ENCODE measurements at places on chromosomes 6 and 20.

- no peak for DNase-seq
These were observed 31.6 kb downstream of the SLC2A4RG start for GRCh38 chr20:63771046-63771707.

DNA sequence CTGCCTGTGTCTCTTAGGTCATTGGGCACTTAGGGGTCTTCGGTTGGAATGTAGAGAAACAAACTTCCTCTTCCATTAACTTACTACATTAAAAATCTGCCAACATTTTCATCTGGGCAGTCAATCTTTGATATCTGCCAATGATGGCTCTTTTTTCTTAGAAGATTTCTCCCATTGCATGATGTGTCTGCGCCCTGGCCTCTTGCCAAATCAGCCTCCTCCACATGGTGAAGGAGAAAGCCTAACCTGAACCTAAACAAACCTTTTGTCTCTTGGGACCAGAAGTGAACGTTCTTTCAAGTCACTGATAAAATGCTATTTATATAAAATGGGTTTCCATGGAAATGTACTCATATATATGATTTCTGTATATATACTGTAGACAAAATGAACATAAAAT lies 998.9 kb upstream of the GJE1 start:
- no peak for DNase-seq

GRCh38 chr6:119575721-119576120 lies 226.2 kb upstream of the MAN1A1 start:
- DNase-seq: no peak

GRCh38 chr20:51189814-51190782 lies 167.2 kb upstream of the KCNG1 start:
- no peak for DNase-seq

- no peak for DNase-seq
These were observed 9.6 kb downstream of the JARID2 start for GRCh38 chr6:15255481-15255880.

GRCh38 chr6:107641500-107641941 lies 151.6 kb downstream of the SOBP start:
- DNase-seq: no peak

DNA sequence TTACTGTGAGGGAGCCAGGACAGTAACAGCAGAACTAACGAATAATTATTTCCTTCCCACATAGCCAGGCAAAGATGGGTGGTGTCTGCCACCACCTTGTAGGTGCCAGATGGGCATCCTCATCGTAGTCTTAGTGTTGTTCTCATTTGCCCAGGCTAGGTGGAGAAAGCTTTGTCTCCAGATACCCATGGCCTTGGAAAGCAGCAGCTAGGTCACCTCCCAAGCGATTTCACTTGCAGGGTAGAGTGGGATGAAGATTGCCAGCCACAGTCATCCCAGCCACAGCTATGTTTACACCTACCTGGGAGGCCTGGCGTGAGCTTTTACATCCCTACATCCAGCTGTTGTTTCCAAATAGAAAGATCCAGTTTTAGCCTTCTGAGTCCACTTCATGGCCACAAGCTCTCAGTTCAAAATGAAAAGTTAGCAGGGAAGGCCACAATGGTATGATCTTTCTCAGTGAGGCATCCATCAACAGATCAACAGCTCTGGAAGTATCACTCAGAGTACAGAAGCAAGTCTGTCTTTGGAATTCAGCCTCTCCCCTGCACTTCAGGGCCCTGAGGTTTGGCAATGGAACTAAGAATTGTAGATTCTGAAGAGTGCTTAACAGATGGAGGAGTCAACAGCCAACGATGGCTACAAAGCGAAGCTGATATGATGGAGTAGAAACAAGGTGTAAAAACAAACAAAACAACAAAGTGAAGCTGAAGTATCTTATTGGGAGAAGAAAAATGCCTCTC lies 11.0 kb upstream of the SNRPC start:
- no peak for DNase-seq

- no peak for DNase-seq
These were observed 183.1 kb downstream of the DTNBP1 start for GRCh38 chr6:15479761-15480160.

- no peak for DNase-seq
These were observed 49.5 kb upstream of the CCN6 start for GRCh38 chr6:112004201-112005012.

- no peak for DNase-seq
These were observed 295.3 kb downstream of the PRL start for GRCh38 chr6:22001396-22002027.

DNA sequence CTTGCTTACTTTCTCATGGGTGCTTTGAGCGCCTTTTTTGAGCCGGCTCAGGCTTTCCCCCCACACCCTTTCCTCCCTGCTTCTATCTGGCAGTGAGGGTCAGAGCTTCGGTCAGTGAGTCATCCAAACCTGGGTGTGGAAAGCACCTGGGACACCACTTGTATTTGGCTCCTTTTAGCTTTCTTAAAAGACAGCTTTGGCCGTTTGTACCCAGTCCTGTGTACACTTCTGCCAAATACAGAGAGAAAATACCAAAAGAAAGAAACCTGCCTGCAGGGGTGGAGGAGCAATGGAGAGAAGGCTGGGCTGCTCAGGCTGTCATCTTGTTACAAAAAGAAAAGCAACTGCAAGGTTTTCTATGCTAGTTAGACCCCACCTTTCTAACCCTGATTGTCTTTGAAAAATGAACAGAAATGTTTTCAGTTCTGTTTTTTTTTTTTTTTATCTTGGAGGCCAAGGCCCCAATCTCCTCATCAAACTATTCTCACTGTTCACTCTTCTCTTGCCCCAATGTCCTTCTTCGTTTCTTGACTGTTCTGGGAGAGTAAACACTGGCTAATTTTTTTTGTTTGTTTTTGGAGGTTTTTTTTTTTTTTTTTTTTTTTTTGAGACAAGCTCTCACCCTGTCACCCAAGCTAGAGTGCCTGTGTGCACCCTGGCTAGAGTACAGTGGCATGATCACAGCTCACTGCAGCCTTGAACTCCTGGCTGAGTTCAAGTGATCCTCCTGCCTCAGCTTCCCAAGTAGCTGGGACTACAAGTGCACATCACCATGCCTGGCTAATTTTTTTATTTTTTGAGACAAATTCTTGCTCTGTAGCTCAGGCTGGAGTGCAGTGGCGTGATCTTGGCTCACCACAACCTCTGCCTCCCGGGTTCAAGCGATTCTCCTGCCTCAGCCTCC lies 76.4 kb downstream of the SSR1 start:
- no peak for DNase-seq

- DNase-seq: no peak
These were observed 534.5 kb downstream of the MAFB start for GRCh38 chr20:40154514-40154913.

DNA sequence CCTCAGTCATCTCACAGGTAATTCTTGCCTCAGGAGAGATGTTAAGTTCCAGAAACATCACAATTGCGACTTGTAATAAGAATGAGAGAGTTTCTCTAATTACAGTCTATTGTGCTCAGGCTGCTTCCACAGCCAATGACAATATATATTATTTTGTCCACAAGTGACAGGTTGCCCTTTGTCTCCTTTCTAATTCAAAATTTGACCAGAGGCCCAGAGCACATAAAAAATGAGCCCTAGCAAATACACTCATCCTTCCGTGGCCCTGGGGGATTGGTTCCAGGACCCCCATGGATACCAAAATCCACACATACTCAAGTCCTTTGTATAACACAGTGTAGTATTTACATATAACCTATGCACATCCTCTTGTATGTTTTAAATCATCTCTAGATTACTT lies 88.1 kb upstream of the TMEM170B start:
- DNase-seq: no peak

GRCh38 chr20:36062799-36063198 lies 91.7 kb upstream of the EPB41L1 start:
- DNase-seq: no peak

DNA sequence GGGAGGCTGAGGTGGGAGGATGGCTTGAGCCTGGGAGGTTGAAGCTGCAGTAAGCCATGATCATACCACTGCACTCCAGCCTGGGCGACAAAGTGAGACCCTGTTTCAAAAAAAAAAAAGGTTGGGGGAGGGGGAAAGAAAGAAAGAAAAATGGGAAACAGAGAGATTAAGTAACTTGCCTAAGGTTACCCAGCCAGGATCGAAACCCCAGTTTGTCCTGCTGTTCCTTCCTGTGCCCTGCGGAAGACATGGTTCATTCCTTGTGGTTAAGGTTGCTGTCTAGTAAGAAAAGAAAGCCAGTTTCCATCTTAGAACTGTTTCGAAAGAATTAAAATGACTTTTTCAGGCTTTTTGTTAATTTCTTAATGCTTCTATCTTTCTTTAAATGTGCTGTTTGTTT lies 29.8 kb downstream of the C6orf89 start:
- no peak for DNase-seq

GRCh38 chr6:92125681-92126080 lies 1293.7 kb downstream of the EPHA7 start:
- DNase-seq: no peak

- peak; percentile 49 for DNase-seq
These were observed 17.0 kb downstream of the NFATC2 start for GRCh38 chr20:51525241-51526105.

- DNase-seq: no peak
These were observed 18.1 kb downstream of the PTPRA start for GRCh38 chr20:2891343-2891742.

GRCh38 chr20:7996898-7997297 lies 22.7 kb downstream of the TMX4 start:
- DNase-seq: no peak

DNA sequence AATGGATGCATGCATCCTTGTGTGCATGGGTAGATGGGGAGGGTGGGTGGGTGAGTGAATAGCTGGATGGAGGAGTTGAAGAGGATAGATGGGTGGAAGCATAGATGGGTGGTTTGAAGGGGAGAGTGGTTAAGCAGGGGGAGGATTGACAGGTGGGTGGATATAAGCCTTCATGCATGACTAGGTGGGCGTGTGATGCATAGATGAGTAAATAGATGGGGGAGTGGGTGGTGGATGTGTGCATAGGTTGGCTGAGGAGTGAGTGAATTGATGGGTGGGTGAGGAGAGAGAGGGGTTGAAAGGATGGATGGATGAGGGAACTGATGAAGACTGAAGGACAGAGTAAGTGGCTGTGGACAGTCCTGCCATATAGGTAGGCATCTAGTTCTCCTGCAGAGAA lies 4.5 kb downstream of the COL11A2 start:
- no peak for DNase-seq

GRCh38 chr6:2191390-2191740 lies 54.0 kb downstream of the GMDS start:
- no peak for DNase-seq

GRCh38 chr6:43855247-43855646 lies 85.2 kb downstream of the VEGFA start:
- DNase-seq: no peak

DNA sequence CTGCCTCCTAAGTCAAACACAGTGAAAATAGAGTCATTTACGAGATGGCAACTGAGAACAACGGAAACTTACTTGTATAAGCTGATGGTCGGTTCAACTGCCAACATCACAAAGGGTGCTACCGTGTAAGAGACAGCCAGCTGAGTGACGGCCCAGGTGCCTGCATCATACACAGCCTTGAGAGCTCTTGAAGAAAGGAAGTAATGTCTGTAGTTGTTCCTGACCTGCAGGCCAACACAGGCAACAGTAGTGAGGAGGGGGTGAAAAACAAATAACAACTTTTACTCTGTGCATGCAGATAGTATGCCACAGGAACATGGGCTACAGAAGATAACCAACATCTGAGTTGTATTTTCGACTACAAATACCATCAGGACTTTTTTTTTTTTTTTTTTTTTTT lies 102.7 kb downstream of the MBOAT1 start:
- no peak for DNase-seq

- no peak for DNase-seq
These were observed 38.5 kb downstream of the SUN5 start for GRCh38 chr20:32965581-32966373.

GRCh38 chr6:15460110-15460727 lies 202.6 kb downstream of the DTNBP1 start:
- DNase-seq: no peak

GRCh38 chr6:15875797-15876196 lies 213.0 kb upstream of the DTNBP1 start:
- no peak for DNase-seq

GRCh38 chr20:31572042-31572700 lies 32.9 kb upstream of the ID1 start:
- no peak for DNase-seq

DNA sequence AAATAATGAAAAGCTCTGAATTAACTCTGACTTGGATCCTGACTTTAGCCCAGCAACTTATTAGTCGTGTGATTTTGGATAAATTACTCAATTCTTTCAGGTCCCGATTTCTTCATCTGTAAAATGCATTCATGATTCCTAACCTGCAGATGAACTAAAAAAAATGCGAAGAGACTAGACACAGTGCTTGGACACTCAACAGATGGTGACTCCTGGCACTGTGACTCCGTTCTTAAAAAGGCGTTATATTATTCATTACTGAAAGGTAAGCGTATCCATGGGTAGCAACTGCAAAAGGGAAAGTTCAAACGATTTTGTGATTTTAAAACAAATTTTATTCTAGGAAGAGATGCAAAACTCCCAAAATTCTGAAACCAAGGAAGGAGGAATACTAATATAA lies 226.3 kb downstream of the KIF16B start:
- no peak for DNase-seq

- no peak for DNase-seq
These were observed 65.6 kb downstream of the ABHD12 start for GRCh38 chr20:25325073-25325472.

DNA sequence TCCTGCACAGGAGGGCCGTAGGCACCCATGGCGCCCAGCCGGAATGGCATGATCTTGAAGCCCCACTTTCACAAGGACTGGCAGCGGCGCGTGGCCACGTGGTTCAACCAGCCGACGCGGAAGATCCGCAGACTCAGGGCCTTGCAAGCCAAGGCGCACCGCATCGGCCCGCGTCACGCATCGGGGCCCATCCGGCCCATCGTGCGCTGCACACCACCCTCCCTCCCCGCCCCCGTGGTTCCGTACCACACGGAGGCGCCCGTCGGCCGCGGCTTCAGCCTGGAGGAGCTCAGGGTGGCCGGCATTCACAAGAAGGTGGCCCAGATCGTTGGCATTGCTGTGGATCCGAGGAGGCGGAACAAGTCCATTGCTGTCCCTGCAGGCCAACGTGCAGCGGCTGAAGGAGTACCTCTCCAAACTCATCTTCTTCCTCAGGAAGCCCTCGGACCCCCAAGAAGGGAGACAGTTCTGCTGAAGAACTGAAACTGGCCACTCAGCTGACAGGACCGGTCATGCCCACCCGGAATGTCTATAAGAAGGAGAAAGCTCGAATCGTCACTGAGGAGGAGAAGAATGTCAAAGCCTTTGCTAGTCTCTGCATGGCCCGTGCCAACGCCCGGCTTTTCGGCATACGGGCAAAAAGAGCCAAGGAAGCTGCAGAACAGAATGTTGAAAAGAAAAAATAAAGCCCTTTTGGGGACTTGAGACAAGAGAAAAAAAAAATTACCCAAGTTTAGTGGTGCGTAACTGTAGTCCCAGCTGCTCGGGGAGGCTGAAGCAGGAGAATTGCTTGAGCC lies 9.9 kb upstream of the NCOA5 start:
- no peak for DNase-seq

DNA sequence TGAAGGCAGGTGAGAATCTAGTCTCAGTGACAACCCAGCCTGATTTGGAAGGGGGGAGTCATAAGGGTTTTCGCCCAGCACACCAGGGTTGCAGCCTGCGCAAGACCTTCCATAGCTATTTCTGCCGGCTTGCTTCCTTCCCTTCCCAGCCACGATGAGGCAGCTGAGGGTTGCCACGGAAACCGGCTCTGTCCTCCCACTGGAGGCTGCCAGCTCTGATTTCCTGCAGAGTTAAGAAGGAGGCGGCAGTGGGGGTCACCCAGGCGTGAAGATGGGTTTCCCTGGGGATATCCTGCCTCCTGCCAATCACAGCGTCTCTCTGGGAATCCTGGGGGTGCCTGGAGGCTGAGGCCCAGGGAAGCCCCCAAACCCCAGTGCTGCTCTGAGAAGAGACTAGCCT lies 23.1 kb upstream of the KCNB1 start:
- DNase-seq: no peak

All from activated CD4-positive, alpha-beta T cell treated with anti-CD3 and anti-CD28 coated beads, Interleukin-2, amount 50 U/mL, for 24 hours (primary cell).